Fibroblast of skin of right biceps (primary cell): ENCODE measurements at places on chromosomes 1 and 21.

DNA sequence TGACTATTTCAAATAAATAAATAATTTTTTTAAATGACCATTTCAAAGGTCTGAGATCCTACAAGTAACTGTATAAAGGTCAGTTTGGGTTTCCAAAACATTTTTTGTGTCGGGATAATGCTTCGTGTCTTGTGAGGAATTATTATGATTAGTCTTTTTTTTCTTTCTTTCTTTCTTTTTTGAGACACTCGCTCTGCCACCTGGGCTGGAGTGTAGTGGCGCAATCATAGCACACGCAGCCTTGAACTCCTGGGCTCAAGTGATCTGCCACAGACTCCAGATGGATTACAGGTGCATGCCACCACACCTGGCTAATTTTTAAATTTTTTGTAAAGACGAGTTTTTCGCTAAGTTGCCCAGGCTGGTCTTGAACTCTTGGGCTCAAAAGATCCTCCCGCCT, 1.9 kb upstream of the SDE2 start:
- DNase-seq: no peak

DNA sequence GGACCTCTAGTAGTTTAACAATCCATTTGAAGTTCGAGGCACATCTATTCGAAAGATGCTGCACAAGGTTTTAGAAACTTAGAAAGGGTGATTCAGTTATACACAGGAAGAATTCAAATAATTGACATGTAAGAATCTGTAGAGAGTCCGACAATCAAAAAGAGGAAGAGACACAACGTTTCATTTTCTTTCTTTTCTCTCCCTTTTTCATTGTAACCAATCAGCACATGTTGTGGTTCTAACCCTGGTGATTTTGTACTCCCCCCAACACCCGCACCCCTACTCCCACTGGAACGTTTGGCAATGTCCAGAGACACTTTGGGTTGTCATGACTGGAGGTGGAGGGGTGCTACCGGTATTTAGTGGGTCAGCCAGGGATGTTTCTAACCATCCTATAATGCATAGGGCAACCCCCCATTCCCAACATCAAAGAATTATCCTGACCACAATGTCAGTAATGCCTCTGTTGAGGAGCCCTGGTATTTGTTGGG, 4.9 kb downstream of the TGFB2 start:
- no peak for DNase-seq

DNA sequence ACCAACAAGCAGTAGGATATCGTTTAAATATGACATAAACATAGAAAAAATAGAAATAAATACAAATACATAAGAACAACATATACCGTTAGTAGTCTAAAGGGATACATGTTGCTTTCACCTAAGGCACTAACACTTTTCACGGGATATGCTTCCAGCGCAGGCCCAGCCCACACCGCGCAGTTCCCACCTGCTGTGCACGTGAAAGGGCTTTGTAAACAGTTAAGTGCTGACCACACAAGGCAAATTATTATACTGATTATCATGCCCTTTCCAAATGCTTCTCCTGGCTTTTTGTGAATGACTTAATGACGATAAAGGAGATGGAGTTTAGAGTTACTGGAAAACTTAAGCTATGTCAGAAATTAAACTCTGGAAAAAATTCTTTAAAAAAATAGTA, 11.3 kb upstream of the IL22RA1 start:
- DNase-seq: no peak

DNA sequence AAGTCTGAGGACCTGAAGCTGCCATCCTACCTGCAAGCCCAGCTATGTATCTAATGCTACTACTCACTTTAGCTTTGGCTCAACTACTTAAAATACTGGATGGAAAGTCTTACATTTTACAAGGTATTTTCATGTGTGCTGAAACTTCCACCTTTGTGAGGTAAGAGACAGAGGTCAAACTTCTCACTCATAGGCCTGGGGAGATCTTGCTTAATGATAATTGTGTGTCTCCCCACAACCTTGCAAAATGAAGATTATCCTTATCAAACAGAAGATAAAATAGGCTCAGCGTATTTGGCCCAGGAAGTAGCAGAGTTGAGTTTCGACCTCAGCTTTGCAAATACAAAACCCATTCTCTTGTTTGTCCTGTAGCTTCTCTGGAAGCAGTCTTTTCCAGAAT, 63.7 kb downstream of the CENPF start:
- DNase-seq: no peak

DNA sequence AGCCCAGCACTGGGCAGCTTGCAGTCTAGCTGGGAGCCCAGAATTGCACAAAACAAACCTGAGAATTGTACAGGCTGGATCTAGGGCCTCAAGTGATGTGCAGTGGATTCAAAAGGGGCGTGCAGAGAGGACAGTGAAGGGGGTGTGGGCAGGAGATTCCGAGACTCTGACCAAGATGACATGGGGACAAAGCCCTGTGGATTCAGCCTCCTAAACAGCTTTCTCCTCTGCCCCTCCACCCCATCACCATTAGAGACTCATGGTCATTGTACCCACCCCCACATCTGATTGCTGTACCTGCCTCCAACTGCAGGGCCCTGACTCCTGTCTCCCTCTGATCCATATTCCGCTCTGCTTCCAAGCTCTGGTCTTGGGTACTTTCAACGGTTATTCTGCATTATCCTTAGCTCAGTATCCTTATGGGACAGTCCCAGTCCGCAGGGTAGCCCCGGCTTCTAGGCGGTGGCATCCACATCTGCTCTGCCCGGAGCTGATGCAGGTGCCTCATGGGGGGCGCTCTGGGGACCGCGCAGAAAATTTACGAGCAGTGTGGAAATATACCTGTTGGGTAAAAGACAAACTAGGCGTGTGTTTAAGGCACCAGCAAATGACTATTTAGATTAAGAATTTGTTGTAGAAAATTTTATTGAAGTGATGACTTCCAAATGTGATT, 1.7 kb upstream of the BMP8A start:
- DNase-seq: no peak

GRCh38 chr1:210792250-210793102, 341.5 kb downstream of the KCNH1 start:
- peak; percentile 83 for DNase-seq
